ENCODE measurements at places on chromosomes 6 and 20.

DNA sequence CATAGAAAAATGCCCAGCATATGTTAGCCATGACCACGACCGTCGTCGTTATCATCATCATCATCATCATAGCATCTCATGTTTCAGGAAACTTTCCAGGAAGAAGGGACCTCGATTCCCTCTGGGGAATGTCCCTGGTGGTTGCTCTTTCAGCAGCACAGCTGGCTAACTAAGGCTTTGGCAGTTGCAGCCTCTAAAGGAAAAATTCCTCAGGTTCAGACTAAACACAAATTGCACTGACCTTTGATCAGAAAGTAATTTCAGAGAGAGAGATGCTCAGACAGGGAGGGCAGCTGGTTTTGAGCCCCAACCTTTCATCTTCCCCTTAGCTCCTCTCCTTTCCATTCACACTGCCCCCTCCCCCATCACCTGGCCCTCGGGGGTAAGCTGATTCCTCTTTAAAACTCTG is 5.6 kb upstream of the CFB start:
- no peak overlapping the region for H3K4me3 ChIP-seq
- peaks cover 13% of the 10 kb centered on the region for H3K27me3 ChIP-seq
- DNase-seq, result no peak
- no peaks in the 10 kb centered on the region for H3K36me3 ChIP-seq
- no peak overlapping the region for H3K27ac ChIP-seq

DNA sequence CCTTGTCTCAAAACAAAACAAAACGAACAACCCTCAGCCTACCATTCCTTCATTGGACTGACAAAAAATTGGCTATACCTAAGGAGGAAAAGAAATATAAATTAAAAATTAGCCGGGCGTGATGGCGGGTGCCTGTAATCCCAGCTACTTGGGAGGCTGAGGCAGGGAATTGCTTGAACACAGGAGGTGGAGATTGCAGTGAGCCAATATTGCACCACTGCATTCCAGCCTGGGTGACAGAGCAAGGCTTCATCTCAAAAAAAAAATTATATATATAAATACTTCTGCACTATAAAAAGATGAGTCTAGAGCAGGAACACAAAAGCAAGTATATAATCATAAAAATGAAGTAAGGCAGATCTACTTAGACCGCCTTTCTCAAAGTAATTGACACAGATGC is 109.8 kb downstream of the CRYBG1 start:
- H3K4me3 ChIP-seq, result no peak overlapping the region
- H3K27me3 ChIP-seq, result peaks cover 20% of the 10 kb centered on the region
- no peak for DNase-seq
- H3K27ac ChIP-seq, result no peak overlapping the region
- H3K36me3 ChIP-seq, result no peaks in the 10 kb centered on the region

DNA sequence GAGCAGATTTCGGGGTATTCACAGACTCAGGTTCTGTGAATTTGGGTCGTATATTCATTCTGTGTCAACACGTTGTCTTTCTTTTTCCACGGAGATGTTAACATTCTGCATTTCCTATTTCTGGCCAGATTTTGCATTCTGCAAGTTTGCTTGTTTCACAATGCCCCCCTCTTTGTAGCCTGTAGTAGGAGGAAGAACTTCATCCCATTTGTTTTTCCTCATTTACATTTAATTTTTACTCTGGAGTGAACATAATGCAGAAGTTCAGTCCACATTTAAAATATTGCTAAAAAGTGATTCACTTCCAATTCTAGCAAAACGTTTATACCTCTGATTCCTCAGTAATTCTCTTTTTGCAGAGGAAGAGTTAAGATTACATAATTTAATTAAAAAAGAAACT is 12.9 kb downstream of the TAGAP start:
- peaks cover 20% of the 10 kb centered on the region for H3K36me3 ChIP-seq
- H3K4me3 ChIP-seq, result no peak overlapping the region
- DNase-seq, result no peak
- no peaks in the 10 kb centered on the region for H3K4me1 ChIP-seq

DNA sequence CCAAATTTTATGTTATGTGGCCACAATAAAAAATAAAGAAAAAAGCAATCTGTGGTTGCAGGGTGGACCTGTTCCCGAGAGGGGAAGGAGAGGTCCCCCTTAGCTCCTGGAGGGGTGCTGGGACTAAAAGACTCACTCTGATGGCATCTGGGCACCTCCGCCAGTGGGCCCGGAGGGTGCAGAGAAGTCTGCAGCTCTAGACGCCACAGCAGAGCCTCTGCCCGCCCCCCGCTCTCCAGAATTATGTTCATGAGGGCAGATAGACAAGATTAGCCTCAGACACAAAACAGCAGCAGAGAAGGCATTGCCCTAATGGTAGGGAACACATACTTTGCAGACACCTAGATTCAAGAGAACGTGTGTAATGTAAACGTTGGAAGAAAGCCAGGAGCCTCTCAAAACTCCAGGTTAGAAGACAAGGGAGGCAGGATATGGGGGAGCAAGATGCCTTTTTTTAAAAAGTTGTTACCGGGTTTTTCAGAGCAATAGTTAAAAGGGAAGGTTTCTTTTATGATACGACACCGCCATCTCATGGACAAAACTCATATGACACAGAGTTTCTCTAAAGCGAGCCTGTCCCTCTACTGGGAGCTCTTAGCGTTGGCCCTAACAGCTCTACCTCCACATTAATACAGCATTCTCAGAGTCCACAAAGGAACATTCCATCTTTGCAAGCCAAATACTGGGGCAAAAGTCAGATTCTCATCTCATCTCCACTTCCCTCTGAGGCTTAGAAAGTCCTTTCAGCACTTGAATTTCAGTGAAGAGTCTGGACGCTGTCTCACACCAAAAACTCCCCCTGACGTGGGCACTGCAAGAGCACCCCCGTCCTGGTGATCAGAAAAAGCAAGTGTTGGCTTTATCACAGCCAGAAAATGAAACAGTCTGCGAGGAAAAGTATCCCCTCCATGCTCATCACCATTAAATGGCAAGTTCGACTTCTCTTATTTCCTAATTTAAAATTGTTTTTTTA is 47.2 kb downstream of the FOXF2 start:
- no peaks in the 10 kb centered on the region for H3K4me1 ChIP-seq
- H3K27ac ChIP-seq, result no peak overlapping the region
- no peaks in the 10 kb centered on the region for H3K27me3 ChIP-seq
- peak; percentile 54 for DNase-seq

GRCh38 chr6:144220031-144220790 is 64.9 kb upstream of the UTRN start:
- no peak overlapping the region for H3K27ac ChIP-seq
- no peaks in the 10 kb centered on the region for H3K27me3 ChIP-seq
- no peaks in the 10 kb centered on the region for H3K36me3 ChIP-seq
- H3K4me3 ChIP-seq, result no peak overlapping the region
- peaks cover 27% of the 10 kb centered on the region for H3K4me1 ChIP-seq

GRCh38 chr6:156809446-156810178 is 32.4 kb downstream of the ARID1B start:
- H3K27ac ChIP-seq, result no peak overlapping the region
- H3K27me3 ChIP-seq, result no peaks in the 10 kb centered on the region
- H3K4me1 ChIP-seq, result no peaks in the 10 kb centered on the region
- peaks cover 13% of the 10 kb centered on the region for H3K36me3 ChIP-seq

DNA sequence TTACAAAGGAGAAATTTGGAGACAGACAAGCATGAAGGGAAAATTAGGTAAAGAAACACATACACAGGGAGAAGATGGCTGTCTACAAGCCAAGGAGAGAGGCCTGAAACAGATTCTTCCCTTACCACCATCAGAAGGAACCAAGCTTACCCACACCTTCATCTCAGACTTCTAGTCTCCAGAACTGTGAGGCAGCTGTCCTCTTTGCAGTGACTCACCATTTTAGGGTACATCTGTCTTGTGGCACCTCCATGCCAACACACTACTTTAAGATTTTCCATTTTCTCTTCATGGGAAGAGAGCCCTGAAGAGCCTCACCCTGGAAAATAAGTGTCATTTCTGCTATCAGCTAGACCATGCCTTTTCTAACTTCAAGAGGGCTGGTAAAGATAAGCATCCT is 369.3 kb downstream of the FRK start:
- no peaks in the 10 kb centered on the region for H3K36me3 ChIP-seq
- DNase-seq, result no peak
- H3K4me1 ChIP-seq, result no peaks in the 10 kb centered on the region

DNA sequence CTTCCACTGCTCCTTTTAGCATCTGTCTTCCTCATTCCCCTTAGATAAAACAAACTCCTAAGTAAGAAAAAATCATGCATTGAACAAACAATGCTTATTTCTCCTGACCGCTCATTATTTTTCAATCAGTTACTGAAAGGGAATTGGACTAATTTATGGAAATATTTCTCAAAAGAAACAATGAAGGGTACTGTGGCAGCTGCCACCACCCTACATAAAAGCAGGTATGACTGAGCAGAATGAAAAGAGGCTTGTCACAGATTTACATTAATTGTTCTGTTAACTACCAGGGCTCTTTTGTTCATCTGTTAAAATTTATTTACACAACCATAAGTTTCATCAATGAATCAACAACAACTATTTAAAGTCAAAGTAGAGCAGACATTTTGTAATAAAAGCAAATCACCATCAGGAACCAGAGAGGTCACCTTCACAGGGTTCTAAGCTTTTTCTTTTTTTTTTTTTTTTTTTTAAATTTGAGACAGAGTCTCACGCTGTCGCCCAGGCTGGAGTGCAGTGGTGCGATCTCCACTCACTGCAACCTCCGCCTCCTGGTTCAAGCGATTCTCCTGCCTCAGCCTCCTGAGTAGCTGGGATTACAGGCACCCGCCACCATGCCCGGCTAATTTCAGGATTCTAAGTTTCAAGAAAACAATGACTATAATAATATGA is 204.0 kb downstream of the PTPRK start:
- H3K27me3 ChIP-seq, result no peaks in the 10 kb centered on the region
- H3K4me3 ChIP-seq, result no peak overlapping the region
- DNase-seq, result no peak
- no peaks in the 10 kb centered on the region for H3K36me3 ChIP-seq
